ENCODE measurements at places on chromosomes 3 and 15.

- peak; percentile 48 for DNase-seq
These were observed 28.3 kb downstream of the GOLGA6A start for GRCh38 chr15:74053941-74054529.

DNA sequence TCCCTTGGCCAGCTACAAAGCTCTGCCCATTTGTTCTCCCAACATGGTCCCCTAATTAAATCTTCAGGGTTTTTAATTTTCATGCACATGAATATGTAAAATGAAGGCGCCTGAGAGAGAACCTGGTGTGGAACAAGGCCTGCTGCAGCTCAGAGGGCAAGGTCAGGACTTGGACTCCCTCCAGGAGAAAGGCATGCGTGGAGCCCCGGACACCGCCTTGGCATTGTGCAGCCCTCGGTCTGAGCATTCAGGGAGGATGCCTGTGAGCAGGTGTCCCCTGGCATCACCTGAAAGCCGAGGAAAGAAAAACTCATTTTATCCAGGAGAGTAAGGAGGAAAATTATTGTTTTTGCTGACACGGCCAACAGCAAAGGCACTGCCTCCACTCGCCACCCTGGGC is 33.8 kb upstream of the EPHB1 start:
- DNase-seq = no peak

- peak; percentile 54 for DNase-seq
These were observed 649 bp downstream of the C15orf40 start for GRCh38 chr15:83010709-83011270.

- no peak for DNase-seq
These were observed 52.9 kb downstream of the EIF4E3 start for GRCh38 chr3:71672340-71672739.

DNA sequence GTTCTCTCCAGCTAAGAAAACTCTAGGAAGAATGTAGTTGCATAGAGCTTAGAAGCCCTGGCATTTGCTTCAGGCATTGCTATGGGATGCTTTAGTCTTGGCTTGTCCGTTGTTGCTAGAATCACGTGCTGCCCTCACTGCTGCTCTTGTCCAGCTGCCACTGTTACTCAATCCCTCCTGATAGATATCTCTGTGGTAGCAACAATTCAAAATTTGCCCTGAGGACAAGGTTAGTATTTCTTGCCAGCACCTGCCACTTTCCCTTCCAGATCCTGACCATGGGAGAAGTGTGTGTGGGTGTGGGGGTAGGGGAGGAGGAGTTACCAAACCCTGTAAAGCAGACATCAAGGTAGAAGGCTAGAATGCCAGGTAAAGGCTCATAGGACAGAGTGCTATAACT is 113.8 kb downstream of the PPM1L start:
- no peak for DNase-seq

DNA sequence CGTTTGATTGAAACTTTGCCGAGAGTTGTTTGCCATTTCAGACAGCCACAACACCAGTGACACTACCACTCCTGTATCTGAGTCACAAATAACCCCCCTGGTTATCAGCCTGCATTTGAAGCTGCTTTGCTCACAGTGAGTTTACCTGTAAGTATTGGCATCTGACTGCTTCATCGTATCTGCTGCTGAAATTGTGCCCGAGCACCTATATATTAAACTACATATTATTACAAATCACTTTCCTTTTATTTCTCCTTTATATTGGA is 39.2 kb upstream of the SPSB4 start:
- no peak for DNase-seq

- no peak for DNase-seq
These were observed 48.6 kb upstream of the ATOSA start for GRCh38 chr15:52727815-52728214.

GRCh38 chr3:133474817-133475216 is 75.0 kb downstream of the BFSP2 start:
- no peak for DNase-seq

GRCh38 chr15:88700716-88701115 is 61.9 kb downstream of the ISG20 start:
- no peak for DNase-seq

- no peak for DNase-seq
These were observed 305.1 kb downstream of the ZNF621 start for GRCh38 chr3:40829876-40830275.

GRCh38 chr15:37873336-37873735 is 61.1 kb upstream of the TMCO5A start:
- no peak for DNase-seq

GRCh38 chr15:100790786-100791265 is 88.8 kb upstream of the ALDH1A3 start:
- no peak for DNase-seq

DNA sequence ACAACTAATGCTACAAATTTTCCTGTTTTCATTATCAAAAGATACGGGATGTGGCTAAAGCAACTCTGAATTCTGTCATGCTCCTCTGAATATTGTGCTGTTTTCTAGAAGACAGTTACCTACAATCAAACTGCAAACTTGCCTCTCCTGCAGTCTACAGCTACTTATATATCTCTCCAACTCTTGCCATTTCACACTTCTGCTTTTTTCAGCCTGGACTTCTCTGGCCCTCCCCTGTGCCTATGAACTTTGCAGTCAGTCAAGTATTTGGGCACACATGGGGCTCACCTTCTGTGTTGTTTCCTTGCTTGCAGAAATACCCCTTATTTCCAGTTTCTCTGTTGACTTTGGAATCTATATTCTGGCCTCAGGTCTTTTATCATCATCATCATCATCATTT is 575.6 kb downstream of the GRM7 start:
- DNase-seq = no peak

DNA sequence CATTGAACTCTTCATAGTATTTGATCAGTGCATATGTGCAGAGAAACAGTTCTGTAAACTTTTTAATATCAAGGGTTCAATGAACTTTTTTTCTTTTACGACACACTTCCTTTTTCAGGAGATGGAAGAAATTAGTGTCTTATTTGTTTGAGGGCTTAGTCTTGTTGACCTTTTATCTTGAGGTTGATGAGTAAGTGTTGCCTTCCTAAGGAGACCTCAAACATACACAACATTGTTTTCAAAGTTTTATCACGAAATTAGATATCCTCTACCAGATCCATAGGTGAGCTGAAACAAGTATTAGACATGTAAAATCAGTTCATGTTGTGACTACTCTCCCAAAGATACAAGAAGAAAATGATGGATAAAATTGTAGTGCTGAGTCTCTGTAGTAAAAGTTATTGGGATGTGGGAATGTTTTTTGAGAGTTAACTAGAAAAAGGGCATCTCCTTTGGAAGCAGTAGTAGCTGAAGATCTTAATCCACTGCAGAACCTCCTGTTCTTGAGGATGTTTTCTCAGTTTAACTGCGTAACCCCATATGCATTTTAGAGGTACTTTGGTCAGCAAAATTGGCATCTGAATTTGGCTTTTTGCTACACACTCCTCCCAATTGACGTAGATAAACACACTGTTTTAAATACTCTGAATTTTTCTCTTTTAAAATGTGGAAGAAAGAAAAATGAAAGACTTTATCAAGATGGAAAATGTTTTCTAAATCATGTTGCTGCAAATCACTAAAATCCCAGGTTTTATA is 116.8 kb downstream of the GALK2 start:
- no peak for DNase-seq

DNA sequence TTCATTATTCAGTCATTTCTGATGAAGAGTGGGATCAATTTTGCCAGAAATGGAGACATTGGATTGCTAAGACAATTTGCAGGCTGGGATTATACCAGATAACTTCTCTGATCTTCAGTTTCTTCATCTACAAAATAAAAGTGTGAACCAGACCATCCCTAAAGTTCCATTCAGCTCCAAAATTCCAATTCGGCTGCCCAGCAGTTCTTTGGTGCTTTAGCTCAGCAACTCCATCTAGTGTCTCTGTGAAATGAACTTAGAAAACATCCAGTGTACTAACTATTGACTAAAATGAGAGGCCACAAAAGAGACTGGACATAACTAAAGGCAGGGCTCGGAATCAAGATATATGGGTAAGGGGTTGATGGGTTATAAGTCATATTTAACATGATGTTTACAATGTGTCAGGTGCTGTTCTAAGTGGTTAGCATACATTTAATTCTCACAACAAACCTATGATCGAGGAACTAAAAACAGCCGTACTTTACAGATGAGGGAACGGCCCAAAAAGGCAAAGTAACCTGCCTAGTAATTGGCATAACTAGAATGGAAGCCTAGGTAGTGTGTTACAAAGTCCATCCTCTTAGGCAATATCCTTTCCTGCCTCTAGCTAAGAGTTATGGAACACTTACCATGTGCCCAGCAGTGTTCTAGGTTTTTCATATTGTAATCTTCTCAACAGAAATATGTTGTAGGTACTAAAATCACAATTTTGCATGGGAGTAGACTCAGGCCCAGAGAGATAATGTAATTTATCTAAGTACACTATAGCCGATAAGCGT is 17.0 kb downstream of the THAP10 start:
- DNase-seq = no peak

DNA sequence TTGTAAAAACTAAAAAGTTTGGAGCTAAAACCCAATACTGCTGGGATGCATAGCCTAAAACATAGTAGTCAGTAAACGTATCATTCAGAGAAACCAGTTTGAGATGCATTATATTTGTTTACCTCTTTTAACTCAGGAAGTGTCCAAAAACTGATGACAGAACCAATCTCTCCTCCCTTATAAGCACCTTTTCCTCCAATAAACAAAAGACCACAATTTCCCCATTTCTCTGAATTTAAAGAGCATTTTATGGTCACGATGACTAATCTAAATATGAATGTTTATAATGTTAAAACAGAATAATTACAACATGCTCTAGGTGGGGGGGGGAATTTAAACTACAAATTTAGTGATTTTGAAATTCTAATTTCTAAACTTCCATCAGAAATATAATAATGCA is 58.5 kb downstream of the CEP63 start:
- no peak for DNase-seq

DNA sequence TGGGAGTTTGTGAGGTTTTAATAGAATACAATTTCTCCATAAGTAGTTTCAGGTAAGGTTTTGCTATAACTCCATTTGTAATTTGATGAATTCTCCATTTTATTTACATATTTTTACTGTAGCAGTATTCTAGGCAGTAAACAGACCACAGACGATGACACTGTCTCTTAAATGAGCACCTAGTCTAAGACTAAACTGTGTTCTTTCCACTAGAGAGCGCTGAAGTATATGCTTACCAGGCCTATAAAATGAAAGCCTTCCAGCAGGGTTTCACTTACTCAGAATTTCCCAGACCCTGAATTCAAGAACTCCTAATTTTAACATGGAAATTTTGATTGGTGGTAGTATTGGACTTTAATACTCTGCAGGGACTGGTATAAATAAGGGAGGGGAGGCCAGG is 41.6 kb downstream of the POLG start:
- DNase-seq = no peak

DNA sequence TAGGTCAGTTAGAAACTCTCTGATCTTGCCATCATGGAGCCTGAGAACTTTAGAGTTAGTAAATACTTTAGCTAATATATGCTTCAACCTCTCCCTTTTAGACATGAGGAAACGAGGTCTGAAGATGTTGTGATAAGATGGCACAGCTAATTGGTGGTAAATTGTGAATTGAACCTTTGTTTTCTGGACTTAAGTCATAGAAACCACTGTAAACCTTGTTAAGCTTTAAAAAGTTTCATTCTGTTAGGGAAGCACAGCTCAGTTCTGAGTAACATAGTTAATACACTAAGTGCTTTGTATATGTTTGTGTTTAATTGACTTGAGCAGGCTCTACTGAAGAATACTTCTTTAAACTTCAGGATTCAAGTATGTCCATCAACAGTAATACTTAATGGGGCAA is 108.6 kb downstream of the AKAP13 start:
- DNase-seq = no peak

GRCh38 chr3:14583548-14584091 is 43.5 kb upstream of the GRIP2 start:
- DNase-seq = no peak

DNA sequence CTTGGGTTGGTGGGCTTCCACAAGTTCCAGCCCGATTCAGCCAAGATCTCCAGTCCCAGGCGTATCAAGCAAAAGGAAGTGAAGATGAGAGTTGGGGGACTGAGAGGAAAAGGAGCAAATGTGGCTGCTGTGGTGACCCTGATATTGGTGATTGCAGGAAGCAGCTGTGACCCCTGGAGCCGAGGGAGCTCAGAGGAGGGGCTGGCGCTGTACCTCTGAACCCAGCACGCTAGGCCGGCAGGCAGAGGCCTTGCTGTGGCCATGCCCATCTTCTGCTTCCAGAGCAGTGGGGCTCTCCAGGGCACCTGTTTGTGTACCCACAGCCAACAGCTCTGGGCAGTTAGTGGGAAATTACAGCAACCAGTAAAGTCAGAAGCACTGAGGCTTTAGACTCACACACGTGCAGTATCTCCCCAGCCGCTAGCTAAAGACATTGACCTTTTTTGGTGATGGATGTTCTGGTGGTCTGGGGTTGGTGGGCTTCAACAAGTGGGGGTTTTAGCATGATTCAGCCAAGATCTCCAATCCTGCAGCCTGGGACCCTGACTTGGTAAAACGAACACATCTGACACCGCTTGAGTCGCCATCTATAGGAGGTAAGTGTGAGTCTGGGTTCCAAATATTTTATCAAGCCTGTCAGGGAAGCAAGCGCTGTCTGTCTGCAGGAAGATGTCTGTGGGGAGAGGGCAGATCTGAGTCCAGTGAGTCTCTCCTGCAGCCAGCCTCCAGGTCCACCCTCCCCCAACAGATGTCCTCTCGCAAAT is 33.1 kb downstream of the TM2D3 start:
- DNase-seq = no peak

DNA sequence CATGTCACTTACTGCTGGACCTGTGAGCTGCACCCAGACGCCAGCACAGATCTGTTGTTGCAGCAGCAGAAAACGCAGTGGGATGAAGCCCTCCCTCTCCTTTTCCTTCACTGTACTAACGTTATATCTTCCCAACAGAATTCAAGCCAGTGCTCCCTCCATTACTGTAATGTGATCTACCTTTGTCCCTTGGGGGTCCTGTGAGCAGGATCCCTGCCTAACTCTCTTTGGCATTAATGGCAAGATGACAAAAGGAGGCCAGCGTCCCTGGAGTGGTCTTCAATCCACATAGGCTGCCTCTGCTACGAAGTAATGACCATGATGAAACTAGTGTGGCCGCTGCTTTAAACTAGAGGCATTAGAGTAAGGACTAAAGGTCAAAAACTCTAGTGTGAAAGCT is 69.3 kb upstream of the SOX14 start:
- no peak for DNase-seq

DNA sequence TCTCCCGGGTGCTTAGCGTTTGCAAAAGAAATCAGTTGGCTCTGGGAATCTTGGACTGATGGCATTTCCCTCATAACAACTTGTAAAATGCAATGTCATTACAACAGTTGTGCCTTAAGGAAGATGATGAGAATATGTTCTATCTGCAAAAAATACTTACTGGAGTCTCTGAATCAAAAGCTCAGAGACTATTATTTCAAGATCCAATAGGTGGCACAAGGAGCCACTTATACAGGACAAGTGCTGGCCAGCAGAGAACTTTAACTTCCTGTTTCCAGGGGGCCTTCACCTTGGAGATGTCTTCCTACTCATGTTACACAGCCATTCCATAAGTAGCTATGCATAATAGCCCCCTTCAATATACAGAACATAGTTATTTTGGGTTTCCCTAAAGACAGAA is 8.9 kb upstream of the RPS27L start:
- no peak for DNase-seq

GRCh38 chr3:58218904-58219303 is 8.1 kb upstream of the DNASE1L3 start:
- no peak for DNase-seq

- DNase-seq = no peak
These were observed 367.9 kb upstream of the PROK2 start for GRCh38 chr3:72152551-72153476.

- no peak for DNase-seq
These were observed 6.6 kb downstream of the EHD4 start for GRCh38 chr15:41965441-41966413.

- DNase-seq = no peak
These were observed 233.5 kb upstream of the WNT5A start for GRCh38 chr3:55720614-55721013.

Measured in stimulated activated CD4-positive, alpha-beta T cell treated with anti-CD3 and anti-CD28 coated beads, TNF-alpha, amount 100 ng/mL, for 24 hours (primary cell).